ENCODE measurements at places on chromosomes 11 and 22.

DNA sequence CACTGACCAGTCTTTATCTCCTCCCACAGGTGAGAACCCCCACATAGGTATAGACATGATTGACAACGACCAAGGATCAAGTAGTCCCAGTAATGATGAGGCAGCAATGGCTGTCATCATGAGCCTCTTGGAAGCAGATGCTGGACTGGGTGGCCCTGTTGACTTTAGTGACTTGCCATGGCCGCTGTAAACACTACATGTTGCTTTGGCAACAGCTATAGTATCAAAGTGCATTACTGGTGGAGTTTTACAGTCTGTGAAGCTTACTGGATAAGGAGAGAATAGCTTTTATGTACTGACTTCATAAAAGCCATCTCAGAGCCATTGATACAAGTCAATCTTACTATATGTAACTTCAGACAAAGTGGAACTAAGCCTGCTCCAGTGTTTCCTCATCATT is 76.5 kb downstream of the BTBD10 start:
- peaks cover 2% of the 10 kb centered on the region for H3K4me1 ChIP-seq
- DNase-seq, result no peak
- no peak overlapping the region for H3K27ac ChIP-seq
- H3K4me3 ChIP-seq, result no peak overlapping the region
- H3K36me3 ChIP-seq, result peaks cover 9% of the 10 kb centered on the region
- no peaks in the 10 kb centered on the region for H3K27me3 ChIP-seq

DNA sequence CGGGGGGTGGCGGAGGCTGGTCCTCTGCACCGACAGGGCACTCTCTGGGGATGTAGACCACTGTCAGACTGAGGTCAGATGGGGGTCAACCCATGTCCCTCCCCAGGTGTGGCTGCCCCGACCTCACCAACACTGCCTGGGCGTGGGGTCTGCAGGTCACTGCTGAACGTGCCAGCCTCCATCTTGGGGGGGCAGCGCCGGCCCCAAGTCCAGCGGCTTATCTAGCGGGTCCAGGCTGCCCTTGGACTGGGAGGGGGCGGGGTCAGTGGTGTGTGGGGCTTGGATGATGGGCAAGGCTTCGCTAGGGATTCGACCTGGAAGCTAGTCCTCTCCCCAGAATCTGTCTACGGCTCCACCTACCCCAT is 178.2 kb downstream of the IGLL1 start:
- DNase-seq, result no peak
- H3K4me1 ChIP-seq, result no peaks in the 10 kb centered on the region
- no peak overlapping the region for H3K27ac ChIP-seq
- H3K36me3 ChIP-seq, result no peaks in the 10 kb centered on the region
- no peak overlapping the region for H3K4me3 ChIP-seq

DNA sequence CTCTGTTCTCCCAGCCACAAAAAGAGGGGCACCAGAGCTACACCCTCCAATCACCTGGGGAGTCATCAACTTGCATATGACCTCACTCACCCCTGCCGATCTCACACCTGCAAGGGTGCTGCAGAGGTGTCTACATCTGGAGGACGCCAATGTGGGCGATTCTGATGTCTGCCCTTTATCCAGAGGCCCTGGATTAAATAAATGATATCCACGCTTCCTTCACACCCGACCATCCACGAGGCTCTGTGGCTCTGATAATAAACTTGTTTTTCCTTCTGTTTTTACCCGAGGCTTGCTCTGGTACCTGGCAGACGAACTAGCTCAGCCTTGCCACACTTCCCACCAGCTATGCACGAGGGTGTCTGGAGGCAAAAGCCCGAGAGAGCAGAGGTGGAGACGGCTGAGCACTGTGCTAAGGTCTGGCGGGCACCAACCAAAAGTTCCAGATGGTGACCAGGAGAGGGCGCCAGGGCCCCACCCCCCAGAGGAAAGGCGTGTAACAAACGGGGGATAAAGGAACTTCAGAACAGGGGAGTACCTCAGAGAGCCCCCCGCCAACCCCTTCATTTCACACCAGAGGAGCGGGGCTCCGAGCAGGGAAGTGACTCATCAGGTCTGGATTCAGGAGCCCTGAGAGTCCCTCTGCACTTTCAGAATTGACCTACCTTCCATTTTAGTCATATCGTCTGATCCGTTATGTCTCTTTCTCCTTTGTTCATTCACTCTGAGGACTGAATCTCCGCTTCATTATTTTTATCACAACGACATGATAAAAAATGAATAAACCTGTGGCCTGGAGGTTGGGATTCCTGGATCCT is 13.5 kb downstream of the SCN3B start:
- H3K27ac ChIP-seq, result no peak overlapping the region
- DNase-seq, result peak; percentile 48
- peaks cover 22% of the 10 kb centered on the region for H3K27me3 ChIP-seq
- H3K4me1 ChIP-seq, result no peaks in the 10 kb centered on the region

- peaks cover 68% of the 10 kb centered on the region for H3K36me3 ChIP-seq
- H3K27ac ChIP-seq, result peak overlapping the region; percentile 56
- peaks cover 44% of the 10 kb centered on the region for H3K4me1 ChIP-seq
- H3K4me3 ChIP-seq, result no peak overlapping the region
These were observed 8.9 kb downstream of the TAF1D start for GRCh38 chr11:93732237-93732892.

- peaks cover 4% of the 10 kb centered on the region for H3K4me1 ChIP-seq
- DNase-seq, result no peak
- H3K36me3 ChIP-seq, result peaks cover 3% of the 10 kb centered on the region
- no peak overlapping the region for H3K4me3 ChIP-seq
- H3K27me3 ChIP-seq, result peaks cover 25% of the 10 kb centered on the region
- no peak overlapping the region for H3K27ac ChIP-seq
These were observed 63.8 kb upstream of the CLMP start for GRCh38 chr11:123258877-123259276.

DNA sequence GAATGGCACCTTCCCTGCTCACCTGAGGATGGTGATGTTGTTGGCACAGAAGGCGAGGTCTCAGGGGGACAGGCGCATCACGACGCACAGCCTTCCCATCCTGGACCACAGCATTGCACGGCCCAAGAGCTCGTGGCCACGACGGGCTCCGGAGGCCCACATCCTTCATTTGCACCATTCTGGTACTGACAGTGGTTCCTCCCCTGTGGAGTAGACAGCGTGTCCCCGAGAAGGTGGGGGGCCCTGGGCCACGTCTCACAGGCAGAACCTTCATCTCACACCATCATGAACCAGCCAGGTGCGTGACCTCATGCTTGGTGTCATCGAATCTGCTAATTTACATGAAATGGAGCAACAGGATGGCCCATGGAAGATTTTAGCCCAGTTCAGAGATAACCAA is 180.0 kb downstream of the CTTN start:
- H3K27me3 ChIP-seq, result no peaks in the 10 kb centered on the region
- H3K4me3 ChIP-seq, result no peak overlapping the region
- DNase-seq, result no peak
- H3K4me1 ChIP-seq, result no peaks in the 10 kb centered on the region

- no peak overlapping the region for H3K4me3 ChIP-seq
- no peaks in the 10 kb centered on the region for H3K27me3 ChIP-seq
- peaks cover 2% of the 10 kb centered on the region for H3K4me1 ChIP-seq
- H3K36me3 ChIP-seq, result no peaks in the 10 kb centered on the region
These were observed 95.5 kb upstream of the PARVA start for GRCh38 chr11:12281571-12282478.

DNA sequence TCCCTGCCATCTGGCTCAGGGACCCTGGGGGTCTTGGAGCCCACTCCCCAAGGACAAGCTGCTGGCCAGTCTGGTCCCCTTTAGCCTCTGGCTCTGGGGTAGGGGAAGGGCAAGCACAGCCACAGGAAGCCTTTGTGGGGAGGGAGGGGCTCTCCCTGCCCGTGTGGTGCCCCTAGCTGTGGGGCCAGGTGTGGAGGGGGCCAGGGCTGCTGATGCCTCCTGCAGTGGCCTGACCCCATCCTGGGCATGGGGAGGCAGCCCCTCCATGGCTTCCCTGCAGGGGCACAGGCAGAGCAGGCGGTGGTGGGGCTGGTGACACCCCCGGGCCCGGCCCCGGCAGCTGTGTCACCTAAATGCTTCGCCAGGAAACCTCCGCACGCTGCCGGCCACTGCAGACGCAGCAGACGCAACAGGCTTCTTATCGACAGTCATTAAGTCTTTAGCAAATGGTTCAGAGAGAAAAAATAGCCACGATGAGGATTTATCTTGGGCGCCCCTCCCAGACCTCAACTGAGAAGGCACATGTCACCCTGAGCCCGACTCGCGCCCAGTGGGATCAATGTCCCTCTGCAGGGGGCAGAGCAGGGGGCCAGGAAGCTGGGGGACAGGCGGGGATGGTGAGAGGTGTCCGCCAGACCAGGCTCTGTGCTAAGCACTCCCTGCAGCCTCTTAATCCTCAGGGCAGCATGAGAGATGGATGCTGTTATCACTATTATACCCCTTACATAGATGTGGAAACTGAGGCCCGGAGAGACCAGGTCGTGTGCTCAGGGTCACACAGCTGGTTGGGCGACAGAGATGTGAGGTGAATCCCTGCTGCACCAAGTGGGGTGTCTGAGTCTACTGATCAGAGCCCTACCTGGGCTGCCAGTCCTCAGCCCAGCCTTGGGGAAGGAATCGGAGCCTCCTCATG is 33.9 kb downstream of the FLRT1 start:
- H3K27ac ChIP-seq, result no peak overlapping the region
- H3K27me3 ChIP-seq, result no peaks in the 10 kb centered on the region
- no peak for DNase-seq
- H3K4me1 ChIP-seq, result peaks cover 6% of the 10 kb centered on the region

- H3K4me1 ChIP-seq, result no peaks in the 10 kb centered on the region
- H3K27ac ChIP-seq, result no peak overlapping the region
- H3K27me3 ChIP-seq, result no peaks in the 10 kb centered on the region
These were observed 50.1 kb downstream of the SLC35F2 start for GRCh38 chr11:107808521-107808920.

DNA sequence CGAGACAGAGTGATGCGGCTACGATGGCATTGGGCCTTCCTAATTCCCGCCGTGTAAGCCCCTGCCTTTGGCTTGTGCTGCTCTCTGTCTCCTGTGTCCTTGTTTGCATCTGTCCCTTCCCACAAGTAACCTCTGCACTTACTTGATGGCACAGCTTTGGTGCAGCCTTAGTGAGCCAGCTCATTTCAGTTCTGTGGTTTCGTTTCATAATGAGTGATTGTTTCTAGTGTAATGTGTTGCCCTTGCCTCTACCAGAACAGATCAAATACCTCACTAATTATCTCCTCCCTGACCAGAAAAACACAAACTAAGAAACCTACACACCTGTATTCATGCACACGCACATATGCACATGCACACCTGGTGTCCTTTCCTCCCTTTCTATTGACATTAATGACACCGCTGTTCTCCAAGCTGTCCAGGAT is 58.8 kb downstream of the GRK3 start:
- no peak overlapping the region for H3K4me3 ChIP-seq
- DNase-seq, result peak; percentile 10
- H3K4me1 ChIP-seq, result peaks cover 14% of the 10 kb centered on the region
- H3K27ac ChIP-seq, result no peak overlapping the region
- H3K36me3 ChIP-seq, result peaks cover 15% of the 10 kb centered on the region

- H3K4me3 ChIP-seq, result no peak overlapping the region
- DNase-seq, result no peak
- peaks cover 14% of the 10 kb centered on the region for H3K4me1 ChIP-seq
- no peak overlapping the region for H3K27ac ChIP-seq
These were observed 2.8 kb upstream of the FADD start for GRCh38 chr11:70200212-70200844.

DNA sequence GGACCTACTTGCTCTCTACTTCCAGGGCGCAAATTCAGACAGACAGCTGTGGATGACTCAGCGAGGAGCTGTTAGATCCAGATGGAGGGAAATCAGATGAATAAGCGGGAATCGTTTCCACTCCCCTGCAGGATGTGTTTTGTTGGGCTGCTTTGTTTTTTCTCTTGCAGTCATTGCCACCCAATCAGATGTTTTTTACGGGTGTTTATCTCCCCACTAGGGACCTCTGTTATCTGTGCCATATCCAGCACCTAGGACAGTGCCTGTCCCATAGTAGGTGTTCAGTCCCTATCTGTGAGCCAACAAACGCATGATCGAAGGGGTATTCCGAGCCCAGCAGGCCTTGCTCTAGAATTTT is 51.1 kb upstream of the PARVG start:
- H3K4me1 ChIP-seq, result peaks cover 2% of the 10 kb centered on the region
- no peak for DNase-seq
- no peak overlapping the region for H3K4me3 ChIP-seq
- H3K27ac ChIP-seq, result no peak overlapping the region
- no peaks in the 10 kb centered on the region for H3K27me3 ChIP-seq
- H3K36me3 ChIP-seq, result peaks cover 32% of the 10 kb centered on the region

- H3K27ac ChIP-seq, result peak overlapping the region; percentile 60
- H3K27me3 ChIP-seq, result peaks cover 4% of the 10 kb centered on the region
- no peaks in the 10 kb centered on the region for H3K4me1 ChIP-seq
- no peaks in the 10 kb centered on the region for H3K36me3 ChIP-seq
- DNase-seq, result no peak
These were observed 350.4 kb upstream of the B3GAT1 start for GRCh38 chr11:134762248-134763029.

GRCh38 chr11:96168623-96169022 is 174.4 kb downstream of the MAML2 start:
- H3K27ac ChIP-seq, result peak overlapping the region; percentile 23
- H3K27me3 ChIP-seq, result no peaks in the 10 kb centered on the region
- no peak for DNase-seq
- peaks cover 73% of the 10 kb centered on the region for H3K4me1 ChIP-seq
- peaks cover 29% of the 10 kb centered on the region for H3K36me3 ChIP-seq
- no peak overlapping the region for H3K4me3 ChIP-seq

- H3K27me3 ChIP-seq, result no peaks in the 10 kb centered on the region
- peaks cover 37% of the 10 kb centered on the region for H3K4me1 ChIP-seq
- no peaks in the 10 kb centered on the region for H3K36me3 ChIP-seq
- H3K4me3 ChIP-seq, result peak overlapping the region; percentile 82
These were observed 6.5 kb downstream of the ARSA start for GRCh38 chr22:50621356-50621880.

DNA sequence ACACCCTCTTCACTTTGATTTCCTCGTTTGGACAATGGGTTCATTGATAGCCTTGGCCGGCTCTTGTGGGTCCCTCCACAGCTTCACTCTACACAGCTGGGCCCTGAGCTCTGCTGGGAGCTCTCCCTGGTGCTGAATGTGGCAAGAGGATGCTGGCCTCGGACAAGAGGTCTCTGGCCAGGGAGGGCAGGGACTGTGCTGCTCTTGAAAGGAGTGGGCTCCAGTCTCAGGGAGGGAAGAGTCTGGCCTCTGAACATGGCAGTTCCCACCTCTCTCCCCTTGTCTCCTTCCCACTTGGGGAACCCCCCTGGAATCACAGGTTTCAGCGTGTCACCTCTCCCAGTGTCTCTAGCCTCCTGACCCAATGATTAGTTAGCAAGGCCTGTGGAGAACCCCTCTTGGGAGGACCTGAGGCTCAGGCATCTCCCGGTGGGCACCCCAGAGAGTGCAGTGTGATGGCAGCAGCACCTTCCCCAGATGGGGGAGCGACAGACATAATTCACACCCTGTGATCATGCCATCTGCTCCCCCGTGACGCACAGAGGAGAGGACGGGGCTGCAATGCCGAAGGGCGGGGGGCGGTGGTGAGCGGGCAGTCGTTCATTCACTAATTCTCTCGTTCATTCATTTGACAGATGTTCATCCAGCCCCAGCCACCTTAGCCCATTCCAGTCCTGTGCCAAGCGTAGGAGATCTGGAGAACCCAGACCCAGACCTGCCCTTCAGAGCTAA is 2.8 kb upstream of the CABP7 start:
- no peak overlapping the region for H3K4me3 ChIP-seq
- no peaks in the 10 kb centered on the region for H3K36me3 ChIP-seq
- H3K27ac ChIP-seq, result no peak overlapping the region
- peaks cover 49% of the 10 kb centered on the region for H3K27me3 ChIP-seq
- peak; percentile 30 for DNase-seq
- H3K4me1 ChIP-seq, result peaks cover 2% of the 10 kb centered on the region

GRCh38 chr11:73389916-73390315 is 13.7 kb downstream of the RELT start:
- H3K36me3 ChIP-seq, result no peaks in the 10 kb centered on the region
- no peak overlapping the region for H3K27ac ChIP-seq
- H3K4me1 ChIP-seq, result peaks cover 17% of the 10 kb centered on the region
- H3K4me3 ChIP-seq, result no peak overlapping the region

All from activated naive CD8-positive, alpha-beta T cell treated with anti-CD3 and anti-CD28 coated beads for 36 hours (primary cell).